HFFc6 (cell line): ENCODE measurements at places on chromosomes 3 and 15.

DNA sequence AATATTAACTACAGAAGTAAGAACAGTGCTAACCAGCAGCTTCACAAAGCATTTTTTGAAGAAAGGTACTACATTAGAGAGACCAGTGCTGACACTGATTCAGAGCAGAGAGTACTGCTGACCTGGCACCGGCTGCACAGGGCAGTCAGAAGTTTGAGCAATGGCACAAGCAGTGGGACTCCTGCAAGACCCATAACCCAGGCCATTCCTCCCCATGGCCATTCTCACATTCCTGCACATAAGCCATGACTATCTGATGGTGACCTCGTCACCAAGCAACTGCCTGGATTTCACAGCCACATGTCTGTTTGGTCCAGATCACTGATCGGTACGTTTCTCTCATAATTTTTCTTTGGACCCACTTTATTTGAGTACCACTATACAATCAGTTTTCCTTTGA lies 88.7 kb downstream of the GPR156 start:
- DNase-seq = no peak

DNA sequence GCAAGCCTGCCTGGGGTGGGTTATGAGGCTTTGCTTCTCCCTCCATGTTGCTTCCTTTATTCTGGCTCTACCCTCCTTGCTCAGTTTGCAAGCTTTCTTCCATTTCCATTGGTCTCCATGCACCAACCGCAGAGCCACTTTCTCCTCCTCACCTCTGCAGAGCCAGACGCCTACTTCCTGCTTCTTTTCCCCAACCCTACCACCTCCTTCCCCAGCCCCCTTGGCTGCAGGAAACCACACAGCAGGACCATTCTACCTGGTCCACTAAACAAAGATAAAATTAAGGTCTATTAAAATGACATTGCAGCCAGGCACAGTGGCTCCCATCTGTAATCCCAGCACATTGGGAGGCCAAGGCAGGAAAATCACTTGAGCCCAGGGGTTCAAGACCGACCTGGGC lies 10.0 kb upstream of the CAV3 start:
- DNase-seq = no peak

- no peak for DNase-seq
Observed at GRCh38 chr3:161925749-161926360, 429.2 kb downstream of the OTOL1 start.

DNA sequence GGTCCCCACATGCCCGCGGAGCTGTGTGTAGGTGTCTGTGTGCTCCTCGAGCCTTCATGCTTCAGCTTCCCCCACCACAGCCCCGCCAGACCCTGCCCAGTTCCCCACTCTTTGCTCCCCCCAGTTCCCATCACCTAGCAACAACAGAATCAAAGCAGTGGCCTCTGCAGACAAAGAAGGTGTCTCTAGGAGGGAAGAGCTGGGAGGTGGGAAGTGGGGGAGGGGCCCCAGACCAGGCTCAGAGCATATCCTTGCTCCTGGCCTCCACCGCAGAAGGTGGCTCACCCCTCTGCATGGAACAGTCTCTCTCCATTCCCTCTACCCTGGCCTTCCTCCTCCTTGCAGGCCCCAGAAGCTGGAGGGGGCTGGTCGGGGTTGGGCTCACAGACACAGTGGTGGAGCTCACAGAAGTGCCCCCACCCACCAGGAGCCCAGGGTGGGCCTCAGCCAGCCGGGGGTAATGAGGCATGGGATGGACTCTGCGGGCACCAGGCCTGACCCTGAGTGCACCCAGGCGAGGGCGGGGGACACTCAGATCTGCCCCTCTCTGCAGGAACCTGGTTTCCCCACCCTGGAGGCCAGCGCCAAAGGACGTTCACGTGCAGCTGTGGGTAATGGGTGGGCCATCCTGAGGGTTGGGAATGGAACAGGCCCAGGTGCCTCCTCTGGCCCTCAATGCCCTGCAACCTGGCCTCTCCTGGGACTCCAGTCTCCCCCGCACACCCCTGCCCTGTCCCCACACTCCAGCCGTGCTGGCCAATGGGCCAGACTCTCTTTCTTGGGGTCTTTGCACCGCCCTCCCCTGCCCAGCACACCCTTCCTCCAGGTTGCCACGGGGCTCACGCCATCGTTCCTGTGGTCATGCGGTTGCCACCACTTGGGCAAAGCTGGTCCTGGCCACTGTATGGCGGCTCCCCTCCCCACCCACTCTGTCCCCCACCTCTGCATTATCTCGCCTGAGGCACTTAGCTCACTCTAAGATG lies 53.4 kb downstream of the TPRA1 start:
- no peak for DNase-seq

GRCh38 chr3:127197300-127198189 lies 4.6 kb downstream of the PRR23E start:
- DNase-seq = no peak

DNA sequence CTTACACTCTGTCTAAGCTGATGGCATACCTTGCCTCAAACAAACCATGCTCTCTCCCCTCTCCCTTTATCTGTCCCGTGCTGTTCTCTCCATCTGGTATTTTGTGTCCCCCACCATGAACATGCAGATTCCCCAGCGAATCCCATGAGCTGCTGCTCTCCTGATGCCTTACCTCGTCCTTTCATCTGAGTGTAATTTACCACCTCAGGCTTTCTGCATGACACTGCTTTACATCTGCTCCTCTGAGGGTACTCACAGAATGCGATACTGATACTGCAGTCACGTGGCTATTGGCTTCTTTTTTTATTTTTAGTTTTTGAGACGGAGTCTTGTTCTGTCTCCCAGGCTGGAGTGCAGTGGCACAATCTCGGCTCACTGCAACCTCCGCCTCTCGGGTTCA lies 341.7 kb downstream of the PTPRG start:
- DNase-seq = no peak

- no peak for DNase-seq
Observed at GRCh38 chr3:123314359-123315270, 112.9 kb downstream of the SEC22A start.

DNA sequence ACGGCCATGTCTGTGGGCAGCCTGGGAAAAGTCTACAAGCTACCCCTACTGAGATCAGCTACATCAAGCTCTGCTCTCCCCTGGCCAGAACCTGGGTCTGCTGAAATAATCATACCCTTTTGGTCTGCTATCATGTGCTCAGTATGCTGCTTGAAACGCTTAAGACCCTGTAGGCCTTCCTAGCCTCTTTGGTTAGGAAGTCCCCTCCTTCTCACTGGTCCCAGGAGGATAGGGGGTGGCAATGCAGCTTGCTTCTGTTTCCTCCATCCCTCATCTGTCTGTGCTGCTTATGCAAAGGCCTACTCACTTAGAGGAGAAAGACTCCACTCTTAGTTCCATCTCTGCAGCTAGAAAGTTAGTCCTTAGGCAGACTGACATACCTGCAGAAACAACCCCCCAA lies 118.2 kb upstream of the RASGRP1 start:
- DNase-seq = no peak

- no peak for DNase-seq
Observed at GRCh38 chr3:88025001-88025552, 33.7 kb downstream of the CGGBP1 start.

GRCh38 chr15:101378171-101378755 lies 83.2 kb upstream of the SNRPA1 start:
- DNase-seq = no peak

DNA sequence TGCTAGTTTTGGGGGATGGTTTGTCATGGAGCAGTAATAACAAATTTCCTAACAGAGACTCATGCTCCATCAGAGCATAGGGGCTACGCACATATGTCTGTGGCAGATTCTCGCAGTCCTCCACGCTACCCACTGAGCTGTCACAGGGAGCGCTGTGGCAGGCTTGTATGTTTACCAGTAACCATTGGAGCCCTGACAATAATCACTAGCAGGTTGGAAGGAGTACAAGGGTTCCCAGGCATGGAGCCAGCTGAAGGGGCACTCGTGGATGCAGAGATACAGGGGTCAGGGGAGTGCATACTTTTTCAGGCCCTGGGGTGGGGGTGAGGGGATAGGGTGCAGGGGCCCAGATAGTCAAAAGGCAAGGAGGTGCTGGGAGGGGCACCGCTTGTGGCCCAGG lies 7.9 kb upstream of the GP9 start:
- no peak for DNase-seq

DNA sequence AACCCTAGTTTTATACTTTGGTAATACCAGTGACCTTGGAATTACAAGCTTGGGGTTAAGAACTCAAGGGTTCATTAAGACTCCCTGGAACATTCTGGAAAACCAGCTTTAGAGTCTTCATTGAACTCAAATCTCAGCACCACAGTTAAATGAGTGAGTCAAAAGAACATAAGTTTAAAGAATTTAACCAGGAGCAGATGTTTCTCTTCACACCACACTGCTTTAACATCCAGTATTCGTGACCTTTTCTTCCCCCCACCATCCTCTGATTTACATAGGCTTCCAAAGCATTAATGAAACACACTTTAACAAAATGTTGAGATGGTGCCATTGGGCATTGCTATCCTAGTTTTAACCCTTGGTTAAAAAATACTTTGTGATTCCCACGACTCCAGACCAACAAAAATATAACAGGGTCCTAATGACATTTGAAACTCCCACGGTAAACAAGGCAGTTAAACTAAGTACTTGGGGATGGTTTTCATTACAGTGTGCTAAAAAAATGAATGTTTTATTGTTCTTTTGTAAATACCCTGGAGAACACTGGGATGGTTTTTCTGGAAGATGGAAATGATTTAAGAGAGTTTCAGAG lies 123.9 kb downstream of the OXNAD1 start:
- no peak for DNase-seq

- DNase-seq = peak; percentile 83
Observed at GRCh38 chr3:142586803-142587406, 8.4 kb upstream of the ATR start.

- DNase-seq = peak; percentile 36
Observed at GRCh38 chr3:124786511-124787241, 56.4 kb downstream of the UMPS start.

GRCh38 chr3:162175878-162176277 lies 679.3 kb downstream of the OTOL1 start:
- no peak for DNase-seq

- DNase-seq = no peak
Observed at GRCh38 chr3:106197532-106198194, 328.9 kb upstream of the CBLB start.

- DNase-seq = peak; percentile 77
Observed at GRCh38 chr3:45915518-45916231, 27.6 kb upstream of the CXCR6 start.

DNA sequence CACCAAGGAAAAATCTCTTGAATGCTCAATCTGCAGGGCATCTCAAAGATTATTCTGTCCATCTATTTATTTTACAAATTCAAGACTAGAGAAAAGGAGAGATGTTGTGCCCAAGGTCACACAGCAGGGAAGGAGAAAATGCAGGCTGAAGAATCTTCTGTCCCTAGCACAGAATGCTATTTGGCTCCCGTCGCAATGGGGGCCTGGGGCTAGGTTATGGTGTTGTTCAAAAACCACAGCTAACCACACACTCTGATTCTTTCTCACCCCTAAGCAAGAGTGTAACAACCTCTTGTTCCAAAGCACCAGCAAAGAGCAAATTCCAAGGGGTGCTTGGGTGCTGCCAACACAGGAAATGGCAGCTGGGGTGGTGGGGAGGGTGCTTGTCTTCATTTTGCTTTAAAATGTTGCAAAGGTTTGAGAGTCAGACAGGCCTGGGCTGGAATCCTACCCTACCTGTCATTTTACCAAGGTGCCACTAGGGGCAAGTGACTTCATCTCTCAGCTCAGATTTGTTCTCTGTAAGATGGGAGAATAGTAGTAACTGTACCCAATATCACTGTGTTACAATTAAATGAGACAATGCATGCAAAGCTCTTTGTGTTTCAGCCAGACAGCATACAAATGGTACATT lies 112.5 kb downstream of the ADAMTS9 start:
- no peak for DNase-seq

GRCh38 chr3:193344486-193344885 lies 34.1 kb downstream of the ATP13A5 start:
- no peak for DNase-seq

DNA sequence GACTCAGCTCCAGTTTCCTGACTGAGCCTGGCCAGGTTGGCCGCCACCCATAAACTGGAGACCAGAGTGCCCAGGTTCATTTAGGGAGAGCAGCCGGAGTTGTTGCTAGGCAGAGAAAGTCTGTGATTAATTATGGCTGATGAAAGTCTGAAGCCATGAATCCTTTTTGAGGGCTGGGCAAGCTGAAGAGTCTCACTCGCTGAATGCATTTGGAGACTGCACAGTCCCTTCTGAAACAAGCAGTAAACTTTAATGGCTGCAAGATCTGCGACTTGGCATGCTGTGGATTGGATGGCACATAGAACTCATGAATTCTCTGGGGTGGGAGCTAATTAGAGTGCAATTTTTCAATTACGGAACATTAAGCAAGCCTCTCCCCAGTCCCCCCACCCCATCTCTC lies 282.1 kb downstream of the RPLP1 start:
- no peak for DNase-seq

DNA sequence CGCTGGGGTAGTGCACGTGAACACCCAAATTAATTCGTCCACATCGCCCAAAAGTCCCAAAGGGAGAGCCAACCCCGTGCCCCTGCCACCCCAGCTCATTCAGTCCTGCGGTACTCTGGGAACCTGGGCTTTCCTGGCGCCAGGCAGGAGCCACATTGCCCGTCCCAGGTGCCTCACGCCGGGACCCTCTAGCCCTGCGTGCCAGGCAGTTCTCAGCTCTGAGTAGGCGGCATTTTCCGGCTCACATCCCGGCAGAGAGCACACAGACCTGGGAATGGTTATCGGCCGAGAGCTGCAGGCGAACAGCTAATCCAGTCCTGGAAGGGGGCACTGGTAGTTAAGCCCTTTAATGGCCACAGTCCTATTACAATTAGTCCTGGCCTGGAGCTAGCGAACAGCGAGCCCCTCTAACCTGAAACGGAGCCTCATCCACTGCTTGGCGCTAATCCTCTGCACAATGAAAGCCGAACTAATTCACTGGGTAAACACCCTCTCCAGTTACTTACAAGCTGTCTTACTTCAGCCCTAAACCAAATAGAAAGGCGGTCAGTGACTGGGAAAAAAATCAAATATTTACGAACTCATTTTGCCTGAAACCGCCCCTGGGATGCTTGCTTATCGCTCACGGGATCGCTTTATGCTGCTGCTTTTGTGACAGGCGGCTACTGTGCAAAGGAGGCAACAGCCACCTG lies 254.6 kb upstream of the SOX14 start:
- DNase-seq = no peak

GRCh38 chr3:125140818-125141595 lies 71.5 kb downstream of the SLC12A8 start:
- DNase-seq = no peak

DNA sequence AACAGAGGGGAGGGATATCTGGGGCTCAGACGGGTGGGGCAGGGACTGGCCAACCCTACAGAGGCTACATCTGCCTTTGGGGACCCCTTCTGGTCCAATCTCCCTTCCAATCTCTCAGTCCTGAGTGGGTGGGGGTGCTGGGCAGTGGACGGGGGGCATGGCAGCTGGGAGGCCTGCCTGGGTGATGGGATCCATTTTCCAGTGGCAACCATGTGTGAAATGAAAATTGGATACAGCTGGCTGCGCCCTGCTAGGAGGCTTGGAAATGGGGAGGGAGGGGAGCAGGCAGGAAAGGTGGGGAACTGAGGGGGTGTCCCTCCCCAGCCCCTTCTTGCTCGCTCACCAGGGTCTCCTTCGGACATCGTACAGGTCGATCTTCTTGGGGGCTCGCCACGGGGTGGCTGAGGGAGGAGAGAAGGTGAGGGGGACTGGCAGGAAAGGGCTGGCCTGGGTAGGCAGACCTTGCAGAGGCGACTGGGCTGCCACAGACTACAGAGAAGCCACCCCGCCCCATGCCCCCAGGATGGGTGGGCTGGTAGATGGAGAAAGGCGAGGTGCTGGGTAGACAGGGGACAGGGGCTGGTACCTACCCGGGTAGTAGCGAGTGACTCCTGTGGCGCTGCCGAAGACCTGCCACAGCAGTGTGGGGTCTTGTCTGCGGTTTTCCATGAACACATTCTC lies 21.2 kb upstream of the TMEM115 start:
- DNase-seq = no peak
